ENCODE measurements at places on chromosomes 6 and 20.
A peak's percentile ranks its signal among the peaks of the same experiment; 100 is the strongest.

DNA sequence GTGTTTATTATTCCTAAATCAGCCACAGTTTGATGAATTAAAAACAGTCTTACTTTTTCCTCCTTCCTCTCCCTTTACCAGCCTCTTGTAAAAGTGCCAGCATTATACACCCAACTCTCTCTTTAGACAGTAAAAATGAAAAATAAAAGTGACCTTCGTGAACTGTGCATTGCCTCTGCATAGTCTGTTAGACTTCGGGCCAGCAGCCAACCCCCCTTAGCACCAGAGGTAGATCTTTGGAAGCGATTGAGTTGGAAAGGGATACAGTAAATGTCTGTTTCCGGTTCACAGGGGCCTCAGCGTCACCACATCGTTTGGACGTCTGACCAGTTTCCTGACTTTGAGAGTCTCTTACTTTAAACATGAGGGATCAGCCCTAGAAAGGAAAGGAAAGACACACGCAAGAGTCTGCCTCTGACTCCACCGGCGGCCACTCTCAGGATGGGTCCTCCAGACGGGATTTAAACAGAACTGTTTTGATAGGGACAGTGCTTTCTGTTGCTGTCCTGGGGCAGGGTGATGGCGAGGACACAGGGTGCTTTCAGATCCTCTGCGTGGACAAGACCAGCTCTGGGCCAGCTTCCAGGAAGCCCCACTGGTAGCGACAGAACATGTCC lies 206.6 kb upstream of the PREP start:
- DNase-seq, result no peak

GRCh38 chr6:158046201-158047126 lies 64.8 kb downstream of the SYNJ2 start:
- DNase-seq, result no peak

DNA sequence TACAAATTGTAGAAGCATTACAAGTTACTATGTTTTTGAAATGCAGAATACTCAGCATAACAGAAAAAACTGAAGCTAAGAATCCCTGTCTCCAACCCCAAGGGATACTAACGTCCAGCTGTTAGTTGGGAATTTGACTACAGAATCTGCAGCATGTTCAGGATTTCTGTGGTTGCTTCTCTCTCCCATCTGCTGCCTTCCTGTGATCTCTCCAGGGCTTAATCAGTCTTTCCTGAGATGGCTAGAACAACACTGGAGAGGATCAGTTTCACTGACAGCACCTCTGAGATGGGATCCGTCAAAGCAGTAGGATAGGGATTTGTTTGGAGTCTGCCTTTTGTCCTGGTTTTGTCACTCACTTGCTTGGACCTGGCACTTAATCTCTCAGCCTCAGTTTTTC lies 73.3 kb upstream of the NUP153 start:
- DNase-seq, result no peak

DNA sequence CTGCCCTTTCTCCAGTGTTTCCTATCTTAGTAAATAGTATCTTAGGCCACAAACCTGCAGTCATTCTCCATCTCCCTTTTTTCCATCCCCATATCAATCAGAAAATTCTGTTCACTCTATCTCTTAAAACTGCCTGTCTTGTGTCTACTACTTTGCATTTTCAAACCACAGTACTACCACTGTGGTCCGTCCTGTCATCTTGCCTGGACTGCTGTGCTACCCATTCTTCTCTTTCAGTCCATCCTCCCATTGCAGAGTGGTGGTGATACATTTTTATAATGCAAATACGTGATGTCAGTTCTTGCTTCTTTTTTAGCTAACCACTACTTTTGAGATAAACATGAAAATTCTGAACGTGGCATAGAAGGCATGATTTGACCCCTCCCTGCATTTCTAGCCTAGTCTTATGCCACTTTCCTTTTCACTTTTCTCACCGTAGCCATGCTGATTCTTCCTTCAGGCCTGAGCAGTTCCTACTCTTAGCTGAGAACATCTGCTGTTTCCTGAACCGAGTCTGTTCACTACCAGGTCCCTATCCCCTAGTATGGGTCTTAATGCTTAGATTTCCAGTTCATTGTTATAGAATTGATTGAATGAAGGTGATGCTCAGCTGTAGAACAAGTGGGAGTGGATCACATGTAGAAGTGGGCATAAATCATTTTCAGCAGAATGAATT lies 13.8 kb downstream of the TBPL1 start:
- DNase-seq, result no peak

DNA sequence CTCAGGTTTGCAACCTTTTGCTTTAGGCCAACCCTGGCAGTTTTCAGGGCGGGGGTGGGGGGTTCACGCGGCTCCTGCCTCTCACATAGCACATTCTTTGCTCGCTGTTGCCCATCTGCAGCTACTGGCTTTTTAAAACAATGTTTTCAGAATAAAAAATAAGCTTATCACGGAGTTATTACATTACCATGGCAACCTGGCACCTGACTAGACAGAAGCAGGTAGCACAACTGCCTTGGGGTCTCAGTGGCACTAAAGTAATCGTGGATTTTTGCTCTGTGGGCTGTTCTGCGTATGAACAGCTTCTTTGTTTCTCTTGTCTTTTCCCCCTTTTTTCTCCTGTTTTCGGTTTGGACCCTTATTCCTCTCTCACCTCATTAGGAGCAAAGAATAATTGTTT lies 9.1 kb upstream of the MANBAL start:
- no peak for DNase-seq

GRCh38 chr6:98272060-98272459 lies 562.3 kb upstream of the POU3F2 start:
- no peak for DNase-seq

- DNase-seq, result no peak
Measured at GRCh38 chr6:37530297-37530696, 30.6 kb upstream of the CCDC167 start.

- DNase-seq, result no peak
Measured at GRCh38 chr6:54291146-54291545, 17.1 kb upstream of the TINAG start.

DNA sequence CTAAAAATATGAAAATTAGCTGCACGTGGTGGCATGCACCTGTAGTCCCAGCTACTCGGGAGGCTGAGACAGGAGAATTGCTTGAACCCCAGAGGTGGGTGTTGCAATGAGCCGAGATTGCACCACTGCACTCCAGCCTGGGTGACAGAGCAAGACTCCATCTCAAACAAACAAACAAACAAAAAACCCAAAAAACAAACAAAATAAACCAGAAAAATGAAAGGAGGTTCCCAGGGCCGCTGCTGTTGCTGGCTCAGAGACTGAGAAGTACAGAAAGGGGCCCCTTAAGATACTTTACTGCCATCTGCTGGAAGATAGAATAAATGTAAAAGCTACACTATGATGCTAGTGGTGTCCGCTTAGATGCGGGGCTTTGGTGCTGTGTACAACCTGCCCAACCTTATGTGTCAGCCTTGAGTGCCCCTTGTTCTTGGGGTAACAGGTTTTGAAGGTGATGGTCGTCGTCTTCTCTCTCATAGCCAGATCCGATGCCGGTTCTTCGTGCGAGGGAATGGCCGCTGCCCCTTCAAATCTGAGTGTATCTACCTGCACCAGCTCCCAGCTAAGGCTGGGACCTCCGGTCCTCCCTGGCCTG lies 2.8 kb upstream of the FANCE start:
- no peak for DNase-seq

- DNase-seq, result no peak
Measured at GRCh38 chr6:159997498-159998101, 28.7 kb downstream of the IGF2R start.

DNA sequence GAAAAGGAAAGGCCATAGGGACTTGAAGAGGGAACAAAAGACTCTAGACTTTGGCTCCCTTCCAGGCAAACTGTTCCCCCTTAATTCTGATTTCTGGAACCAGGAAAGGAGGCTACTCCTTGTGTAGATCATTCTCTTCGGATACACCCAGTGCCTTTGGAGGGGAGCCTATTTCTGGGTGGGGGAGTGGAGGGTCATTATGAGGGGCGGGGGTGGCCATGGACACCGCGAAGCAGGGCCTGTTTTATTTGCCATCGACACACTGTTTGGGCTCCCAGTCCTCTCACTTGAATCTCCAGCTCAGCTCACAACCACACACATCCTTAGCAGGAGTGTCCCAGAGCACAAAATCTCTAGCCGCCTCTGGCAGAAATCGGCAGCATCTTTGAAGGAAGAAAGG lies 132.3 kb downstream of the PXDC1 start:
- no peak for DNase-seq

DNA sequence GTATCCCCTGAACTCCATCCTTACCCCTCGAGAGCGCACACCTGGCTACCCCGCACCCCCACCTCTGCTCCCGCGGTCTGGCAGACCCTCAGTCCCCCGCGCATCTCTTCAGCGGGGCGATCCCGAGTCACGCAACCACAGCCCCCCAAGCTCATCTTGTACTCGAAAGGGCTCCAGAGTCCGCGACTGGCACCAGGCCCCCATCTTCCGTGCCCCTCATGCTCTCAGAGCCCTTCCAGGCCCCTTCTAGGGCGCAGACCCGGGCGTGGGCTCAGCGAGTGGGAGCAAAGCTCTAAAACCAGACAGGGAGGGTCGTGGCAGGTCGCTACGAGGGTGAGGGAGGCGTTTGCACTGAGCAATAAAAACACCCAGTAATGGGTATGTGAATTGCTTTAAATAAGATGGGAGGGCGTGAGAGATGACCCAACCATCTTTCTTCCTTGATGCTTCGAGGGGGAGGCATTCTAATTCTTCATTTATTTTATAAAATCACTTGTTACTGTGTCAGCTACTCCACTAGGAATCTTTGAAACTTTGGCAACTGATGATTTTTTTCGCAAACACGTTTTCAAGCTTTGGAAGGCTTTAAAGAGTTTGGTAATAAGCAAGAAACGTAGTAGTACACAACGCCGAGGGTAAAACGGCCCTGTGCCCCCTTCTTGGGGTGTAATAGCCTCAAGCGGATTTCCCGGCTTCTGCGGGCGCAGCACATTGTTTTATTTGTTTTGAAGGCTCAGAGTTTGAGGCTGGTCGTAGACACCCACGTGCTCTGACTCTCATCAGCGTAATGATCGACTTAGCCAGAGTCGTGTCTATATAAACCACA lies 42.6 kb upstream of the SUPT3H start:
- DNase-seq, result peak; percentile 45

- peak; percentile 66 for DNase-seq
Measured at GRCh38 chr6:37048851-37049757, 43.6 kb downstream of the FGD2 start.

- no peak for DNase-seq
Measured at GRCh38 chr6:53431704-53432103, 83.0 kb upstream of the ELOVL5 start.

DNA sequence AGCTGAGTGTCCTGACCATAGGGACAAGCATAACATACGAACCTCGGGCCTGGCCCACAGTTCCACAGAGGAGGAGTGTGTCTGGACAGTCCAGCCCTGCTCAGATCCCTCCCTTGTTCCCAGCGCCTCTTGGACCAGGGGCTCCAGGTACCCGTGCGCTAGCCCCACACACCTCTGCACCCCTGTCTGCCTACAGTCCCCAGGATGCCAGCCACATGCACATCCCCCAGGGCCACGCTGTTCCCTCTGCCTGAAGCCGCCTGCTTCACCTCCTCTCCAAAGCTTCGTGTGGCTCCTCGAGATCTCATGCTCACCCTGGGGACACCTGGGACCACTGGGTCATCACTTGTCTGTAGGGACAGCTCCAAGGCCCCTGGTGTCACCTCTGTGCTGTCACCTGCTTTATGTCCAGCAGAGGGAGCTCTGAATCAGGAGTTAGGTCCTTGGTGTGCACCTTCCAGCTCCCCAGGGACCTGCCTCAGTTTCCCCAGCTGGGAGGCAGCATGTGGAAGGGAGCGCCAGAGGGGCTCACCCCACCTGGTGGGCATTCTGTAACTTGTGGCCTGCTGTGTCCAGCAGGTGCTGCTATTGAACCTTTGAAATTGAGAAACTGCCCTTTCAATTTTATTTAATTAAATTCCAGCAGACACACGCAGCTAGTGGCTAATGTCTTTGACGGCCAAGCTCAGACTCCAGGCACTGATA lies 7.3 kb upstream of the YTHDF1 start:
- peak; percentile 23 for DNase-seq

GRCh38 chr6:36888654-36889481 lies 3.1 kb downstream of the C6orf89 start:
- DNase-seq, result no peak

GRCh38 chr6:80331974-80332373 lies 225.5 kb downstream of the BCKDHB start:
- DNase-seq, result no peak

DNA sequence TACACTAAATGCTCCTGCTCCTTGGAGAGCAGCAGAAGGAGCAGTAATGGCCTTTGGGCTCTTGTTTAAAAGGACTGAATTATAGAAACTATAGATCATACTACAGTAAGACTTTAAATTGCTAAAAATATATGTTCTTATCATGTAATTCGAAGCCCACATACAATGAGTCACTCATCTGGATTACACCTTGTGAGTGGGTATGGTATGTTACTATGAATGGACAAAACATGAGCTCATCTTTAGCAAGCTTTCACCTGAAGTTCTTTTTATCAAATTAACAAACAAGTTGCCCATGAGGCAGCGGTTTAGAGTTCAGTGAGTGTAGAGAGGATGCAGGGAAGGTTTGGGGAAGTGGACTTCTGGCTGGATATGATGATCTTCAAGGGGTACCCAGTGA lies 114.4 kb upstream of the CCN2 start:
- no peak for DNase-seq

DNA sequence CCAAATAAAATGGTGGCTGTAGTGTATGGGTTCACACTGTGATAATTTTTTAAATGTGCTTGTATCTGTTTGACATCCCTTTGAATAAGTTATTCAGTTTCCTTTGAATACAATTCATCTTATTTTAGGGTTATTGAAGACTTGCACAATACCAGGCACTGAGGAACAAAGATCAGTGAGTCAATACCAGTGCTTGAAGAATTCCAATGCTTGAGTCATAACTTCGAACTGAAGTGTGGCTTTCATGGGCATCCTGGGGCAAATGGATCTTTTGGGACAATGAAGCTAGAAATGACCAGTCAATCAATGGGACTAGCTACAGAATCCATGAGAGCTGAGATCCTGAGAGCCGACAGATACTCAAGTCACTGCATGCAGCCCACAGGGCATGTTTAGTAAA lies 349.9 kb upstream of the FLRT3 start:
- DNase-seq, result no peak

DNA sequence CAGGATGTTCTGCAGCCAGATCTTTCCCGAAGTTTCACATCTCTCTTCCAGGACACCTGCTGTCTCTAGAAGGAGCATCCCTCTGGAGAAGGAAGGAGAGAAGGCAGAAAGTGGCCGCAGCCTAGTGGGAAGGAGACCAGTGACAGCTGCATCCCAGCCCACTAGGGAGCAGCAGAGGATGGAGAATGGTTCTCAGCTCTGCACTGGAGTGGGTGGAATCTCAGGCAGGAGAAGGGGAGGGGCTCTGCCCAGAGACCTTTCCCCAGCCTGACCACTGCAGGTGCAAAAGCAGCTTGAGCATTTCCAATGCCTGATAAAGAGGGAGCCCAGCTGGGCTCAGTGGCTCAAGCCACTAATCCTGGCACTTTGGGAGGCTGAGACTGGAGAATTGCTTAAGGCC lies 32.3 kb downstream of the NCR2 start:
- no peak for DNase-seq

- no peak for DNase-seq
Measured at GRCh38 chr6:89120371-89120770, 2.5 kb upstream of the SRSF12 start.

- no peak for DNase-seq
Measured at GRCh38 chr6:42512579-42512978, 51.2 kb upstream of the UBR2 start.

- DNase-seq, result no peak
Measured at GRCh38 chr20:5312518-5312917, 4.2 kb downstream of the PROKR2 start.

Measured in activated gamma-delta T cell treated with anti-CD3 and anti-CD28 coated beads, Interleukin-2, amount 50 U/mL, for 16 hours (primary cell).